Activated CD4-positive, alpha-beta T cell treated with anti-CD3 and anti-CD28 coated beads, Interleukin-2, amount 10 ng/mL, durations not matched to agents 7 days and 5 days (primary cell): ENCODE measurements at places on chromosomes 7 and 10. TPM values are rescaled to one million over a fixed set of nuclear protein-coding genes. Genes with fewer than 3 reads are reported as not detected.

The ZNF425 gene
- 0.67 TPM for total RNA-seq

The ADAMTS14 gene
- total RNA-seq = not detected

- no peak for DNase-seq
Measured at GRCh38 chr10:132578287-132578951, 40.8 kb downstream of the INPP5A start.

- no peak for DNase-seq
Measured at GRCh38 chr7:149690688-149691446, 82.5 kb downstream of the ZNF467 start.

- no peak for DNase-seq
Measured at GRCh38 chr7:25758559-25758958, 393.4 kb upstream of the NFE2L3 start.

DNA sequence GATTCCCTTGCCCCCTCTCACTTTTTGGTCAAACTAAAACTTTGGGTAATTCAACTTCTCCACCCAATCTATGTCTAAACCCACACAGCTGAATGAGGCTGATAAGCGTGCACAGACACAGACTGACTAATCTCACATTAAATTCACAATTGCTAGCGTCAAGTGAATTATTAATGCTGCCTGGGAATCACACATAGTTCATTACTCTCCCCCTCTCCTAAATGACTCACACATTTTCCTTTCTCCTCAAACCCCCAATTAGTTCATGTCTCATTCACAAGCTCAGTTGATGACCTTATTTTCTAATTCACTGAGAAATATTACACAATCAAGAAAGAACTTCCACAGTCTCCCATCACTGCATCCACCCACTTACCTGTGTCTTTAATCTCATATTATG is 14.5 kb downstream of the KLF14 start:
- DNase-seq = no peak

DNA sequence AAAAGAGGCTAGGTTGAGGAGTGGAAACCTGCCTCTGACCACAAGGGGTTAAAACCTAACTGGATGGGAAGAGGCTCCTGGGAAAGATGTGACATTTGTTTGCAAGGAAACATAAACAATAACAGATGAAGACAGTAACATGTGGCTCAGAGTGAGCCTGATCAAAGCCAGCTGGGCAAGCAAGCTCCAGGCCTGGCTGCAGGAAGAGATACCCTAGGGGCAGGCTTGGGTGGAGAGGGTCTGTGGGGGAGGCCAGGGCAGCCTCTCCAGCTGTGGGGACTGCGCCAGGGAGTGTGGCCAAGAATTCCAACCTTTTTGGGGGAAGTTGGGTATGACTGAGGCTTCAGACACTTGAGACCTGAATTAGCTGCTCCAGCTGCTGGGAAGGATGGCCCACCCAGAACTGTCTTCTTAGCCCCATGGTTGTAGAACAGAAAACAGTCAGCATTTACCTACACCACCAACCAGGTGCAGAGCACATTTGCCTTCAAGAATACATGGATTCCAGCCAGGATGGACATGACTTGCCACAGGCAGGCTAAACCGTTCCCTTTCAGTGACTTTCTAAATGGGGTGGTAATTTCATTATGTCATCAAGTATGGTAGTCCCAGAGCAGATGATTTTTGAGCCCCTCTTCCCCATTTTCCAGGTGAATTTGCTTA is 10.4 kb upstream of the FAM170B start:
- DNase-seq = no peak

GRCh38 chr7:139058943-139059342 is 23.1 kb upstream of the ZC3HAV1L start:
- no peak for DNase-seq

- DNase-seq = peak; percentile 7
Measured at GRCh38 chr10:120508393-120508792, 51.4 kb downstream of the PLPP4 start.

GRCh38 chr10:17216217-17216900 is 11.7 kb upstream of the VIM start:
- peak; percentile 58 for DNase-seq

DNA sequence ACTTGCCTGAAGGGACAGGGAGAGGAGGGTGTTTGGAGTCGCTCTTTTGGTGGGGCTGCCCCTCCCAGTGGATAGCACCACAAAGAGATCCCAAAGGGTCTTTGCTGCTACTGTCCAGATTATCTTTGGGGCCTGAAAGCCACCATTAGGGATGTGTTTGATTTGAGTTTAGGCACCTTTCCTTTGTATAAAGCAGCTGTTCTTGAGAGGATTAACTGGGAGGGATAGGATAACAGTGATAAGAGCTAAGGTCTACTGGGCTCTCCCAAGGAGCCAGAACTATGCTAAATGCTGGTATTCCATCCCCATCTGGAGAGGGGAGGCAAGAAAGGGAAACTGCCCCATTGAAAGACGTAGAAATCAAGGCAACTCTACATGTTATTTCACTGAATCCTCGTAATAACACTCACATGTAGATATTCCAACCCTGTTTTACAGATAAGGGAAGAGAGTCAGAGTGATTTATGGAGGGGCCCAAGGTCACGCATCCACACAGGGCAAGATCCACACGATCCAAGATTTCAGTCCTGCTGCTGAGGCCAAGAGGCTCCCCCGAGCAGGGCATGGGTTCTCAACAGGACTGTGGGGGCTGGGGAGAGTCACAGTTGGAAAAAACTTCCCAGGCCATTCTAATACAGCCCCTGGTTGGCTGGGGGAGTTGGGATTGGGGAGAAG is 11.1 kb upstream of the TCF7L2 start:
- DNase-seq = no peak

DNA sequence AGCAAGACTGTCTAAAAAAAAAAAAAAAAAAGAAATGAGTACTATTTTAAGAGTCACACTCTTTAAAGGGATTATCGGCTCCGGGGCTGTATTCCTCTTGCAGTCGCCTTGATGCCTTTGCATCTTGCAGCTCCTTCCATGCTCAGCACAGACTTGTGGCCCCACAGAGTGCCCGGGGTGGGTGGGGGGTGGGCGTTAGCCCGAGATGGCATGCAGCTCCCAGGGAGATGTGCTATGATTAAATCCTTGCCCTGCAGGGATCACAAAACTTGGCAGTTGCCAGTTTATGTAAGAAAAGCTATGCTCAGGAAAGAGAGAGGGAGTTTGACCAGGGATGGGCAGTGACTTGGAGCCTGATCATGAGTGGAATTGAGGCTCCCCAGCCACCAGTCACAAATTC is 81.9 kb downstream of the CCDC3 start:
- no peak for DNase-seq

The SOSTDC1 gene
- not detected for total RNA-seq

DNA sequence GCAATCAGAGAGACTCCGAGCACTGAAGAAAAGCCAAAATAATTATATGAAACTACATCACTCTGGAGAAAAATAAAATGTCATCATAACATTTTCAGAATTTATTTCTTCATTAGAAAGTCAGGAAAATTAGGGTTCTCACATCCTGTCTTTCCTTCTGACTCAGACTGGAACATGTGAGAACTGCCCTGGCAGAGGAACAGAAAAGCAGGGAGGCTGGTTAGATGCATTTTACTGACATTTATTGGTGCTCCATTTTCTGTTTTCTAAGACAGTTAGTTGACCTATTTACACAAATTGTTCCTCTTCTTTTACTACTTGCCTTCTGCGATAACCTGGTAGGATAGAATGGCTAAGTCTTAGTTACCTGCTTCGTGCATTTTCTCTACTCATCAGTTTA is 58.6 kb upstream of the ANK3 start:
- no peak for DNase-seq

The WIPF3 gene
- total RNA-seq = not detected

DNA sequence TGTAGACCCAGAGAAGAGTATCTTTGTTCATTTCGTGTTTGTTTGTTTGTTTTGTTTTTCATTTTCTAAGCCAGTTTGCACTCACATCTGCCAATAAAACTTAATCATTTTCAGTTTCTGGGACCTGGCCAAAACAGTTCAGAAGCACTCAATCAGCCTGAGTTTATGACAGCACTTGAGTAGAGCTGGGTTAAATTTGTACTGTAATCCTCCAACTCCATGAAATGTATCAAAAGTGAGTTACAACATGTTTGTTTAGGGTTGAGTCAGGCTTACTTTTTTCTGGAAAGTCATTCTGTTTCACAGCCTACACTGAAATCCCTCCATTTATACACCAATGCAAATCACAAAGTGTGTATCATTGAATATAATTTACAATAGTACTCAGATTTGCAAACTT is 91.9 kb downstream of the ZWINT start:
- no peak for DNase-seq

DNA sequence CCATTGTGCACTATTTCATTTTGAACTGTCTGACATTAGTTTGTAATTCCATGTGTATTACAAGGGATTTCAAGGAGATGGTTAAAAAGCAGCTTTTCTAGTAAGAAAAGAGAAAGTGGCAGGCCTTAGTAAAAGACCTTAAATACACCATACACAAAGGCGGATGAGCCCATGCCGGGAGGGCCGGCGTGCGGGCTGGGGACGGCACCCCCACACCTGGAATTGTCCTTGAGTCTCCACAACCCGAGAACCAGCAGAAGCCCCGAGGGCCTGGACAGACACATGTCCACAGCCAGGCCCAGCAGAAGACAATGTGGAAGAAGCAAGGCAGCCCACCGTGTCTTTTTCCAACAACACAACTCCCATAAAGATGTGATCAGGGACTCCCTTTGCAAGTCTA is 123.7 kb upstream of the TCERG1L start:
- no peak for DNase-seq

GRCh38 chr7:90261441-90261840 is 16.5 kb downstream of the CFAP69 start:
- DNase-seq = no peak

DNA sequence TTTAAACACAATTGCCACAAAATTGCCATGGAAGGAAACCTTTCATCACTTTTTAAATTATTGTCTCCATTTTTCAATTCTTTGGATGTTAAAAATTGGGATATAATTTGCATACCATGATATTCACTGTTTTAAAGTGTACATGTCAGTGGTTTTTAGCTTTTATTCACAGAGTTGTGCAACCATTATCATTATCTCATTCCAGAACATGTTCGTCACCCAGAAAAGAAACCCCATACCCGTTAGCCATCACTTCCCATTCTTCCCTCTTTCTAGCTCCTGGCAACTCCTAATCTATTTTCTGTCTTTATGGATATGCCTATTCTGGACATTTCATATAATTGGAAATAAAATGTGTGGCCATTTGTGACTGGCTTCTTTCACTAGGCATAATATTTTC is 260.3 kb upstream of the FERD3L start:
- no peak for DNase-seq

GRCh38 chr10:126500185-126500584 is 111.9 kb upstream of the ADAM12 start:
- DNase-seq = no peak

- DNase-seq = no peak
Measured at GRCh38 chr7:137073571-137074325, 205.3 kb downstream of the CHRM2 start.

GRCh38 chr10:114479307-114479706 is 75.0 kb upstream of the AFAP1L2 start:
- DNase-seq = no peak
